NCI-H82 (cell line): ENCODE measurements at places on chromosomes 2 and 18.

- no peak for DNase-seq
Measured at GRCh38 chr2:181054256-181054655, 73.9 kb downstream of the UBE2E3 start.

- no peak for DNase-seq
Measured at GRCh38 chr2:62309465-62310091, 113.7 kb downstream of the B3GNT2 start.

- no peak for DNase-seq
Measured at GRCh38 chr2:31226266-31226665, 7.7 kb upstream of the EHD3 start.

GRCh38 chr2:26088038-26088643 lies 54.3 kb downstream of the RAB10 start:
- peak; percentile 62 for DNase-seq

- no peak for DNase-seq
Measured at GRCh38 chr18:32899819-32900218, 127.0 kb upstream of the KLHL14 start.

DNA sequence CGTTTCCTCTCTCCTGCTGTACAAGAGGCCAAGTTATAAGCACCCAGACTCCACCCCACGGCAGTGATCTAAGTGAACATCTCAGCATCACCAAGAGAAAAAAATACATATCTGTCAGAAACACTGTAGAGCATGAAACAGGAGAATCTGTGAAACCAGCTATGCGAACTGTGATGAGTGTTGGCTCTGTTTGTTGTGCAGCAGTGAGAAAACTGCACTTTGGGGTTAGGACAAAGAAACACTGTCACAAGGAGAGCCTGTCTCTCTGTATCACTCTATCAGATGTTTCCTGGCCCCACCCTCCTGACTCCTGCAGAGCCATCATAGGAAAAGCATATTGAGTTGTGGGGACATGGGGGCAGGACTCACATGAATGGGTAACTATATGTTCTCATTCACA lies 87.1 kb downstream of the LAMA3 start:
- no peak for DNase-seq
